ENCODE measurements at places on chromosomes 4 and X.

DNA sequence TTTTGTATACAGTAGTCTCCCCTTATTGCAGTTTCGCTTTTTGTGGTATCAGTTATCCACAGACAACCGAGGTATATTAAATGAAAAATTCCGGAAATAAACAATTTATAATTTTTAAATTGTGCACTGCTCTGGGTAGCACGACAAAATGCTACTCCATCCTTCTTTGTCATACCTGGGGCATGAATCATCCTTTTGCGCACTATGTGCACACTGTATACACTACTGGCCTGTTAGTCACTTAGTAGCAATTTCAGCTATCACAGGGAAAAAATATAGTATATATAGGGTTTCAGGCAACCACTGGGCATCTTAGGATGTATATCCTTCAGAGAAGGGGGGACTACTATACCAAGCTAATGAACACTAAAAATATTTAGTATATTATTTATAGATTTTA, 198.8 kb upstream of the FAT4 start:
- no peak for DNase-seq

- no peak for DNase-seq
Observed at GRCh38 chr4:127525608-127526007, 107.1 kb upstream of the INTU start.

DNA sequence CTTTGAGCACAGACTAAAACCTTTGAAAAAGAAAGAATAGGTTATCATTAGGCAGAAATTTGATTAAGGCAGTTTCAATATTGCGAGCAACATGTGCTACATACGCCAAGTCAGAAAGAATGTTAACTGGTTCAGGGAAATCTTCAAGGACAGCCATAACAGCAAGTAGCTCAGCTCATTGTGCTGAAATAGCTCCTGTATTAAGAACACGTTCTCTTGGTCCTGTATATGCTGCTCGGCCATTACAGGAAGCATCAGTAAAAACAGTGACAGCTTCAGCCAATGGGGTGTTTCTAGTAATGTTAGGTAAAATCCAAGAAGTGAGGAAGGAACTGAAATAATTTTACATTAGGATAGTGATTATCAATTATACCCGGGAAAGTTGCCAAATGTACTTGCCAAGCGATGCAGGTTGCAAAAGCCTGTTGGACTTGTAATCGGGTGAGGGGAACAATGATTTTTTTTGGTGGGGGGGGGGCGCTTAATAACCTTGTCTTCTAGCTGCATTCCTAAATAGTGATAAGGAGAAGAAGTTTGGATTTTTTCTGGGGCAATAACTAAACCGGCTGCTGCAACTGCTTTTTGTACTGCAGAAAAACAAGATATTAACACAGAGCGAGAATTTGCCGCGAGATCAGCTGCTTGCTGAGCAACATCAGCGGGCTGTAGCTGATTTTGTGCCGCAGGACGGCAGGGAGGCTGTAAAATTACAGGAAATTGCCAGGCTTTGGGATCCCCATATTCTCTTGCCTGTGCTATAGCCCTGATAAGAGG, 49.4 kb upstream of the RASSF6 start:
- no peak for DNase-seq

DNA sequence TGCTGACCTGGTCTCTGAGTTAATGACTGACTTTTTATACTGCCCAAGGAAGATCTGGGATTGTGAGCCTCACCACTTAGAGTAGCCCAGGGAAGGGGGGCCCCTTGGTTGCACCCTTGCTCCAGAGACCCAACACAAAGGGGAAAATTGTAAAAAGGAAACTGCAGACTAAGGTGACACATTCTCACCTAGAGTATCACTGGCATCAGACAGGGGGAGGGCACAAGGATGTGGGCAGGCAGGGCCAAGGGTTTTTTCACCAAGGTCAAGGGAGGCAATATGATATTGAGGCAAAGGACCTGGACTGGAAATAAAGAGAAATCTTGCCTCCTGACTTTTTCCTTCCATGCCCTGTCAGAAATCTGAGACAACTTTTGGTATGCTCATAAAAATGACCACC, 386.2 kb upstream of the FGF16 start:
- no peak for DNase-seq

- DNase-seq = no peak
Observed at GRCh38 chr4:113899271-113900070, 80.0 kb downstream of the ARSJ start.

GRCh38 chrX:10021461-10022272, 54.5 kb downstream of the CLDN34 start:
- DNase-seq = no peak

- no peak for DNase-seq
Observed at GRCh38 chr4:64713256-64713840, 304.1 kb upstream of the TECRL start.

- no peak for DNase-seq
Observed at GRCh38 chr4:185015108-185015507, 3.2 kb upstream of the HELT start.

DNA sequence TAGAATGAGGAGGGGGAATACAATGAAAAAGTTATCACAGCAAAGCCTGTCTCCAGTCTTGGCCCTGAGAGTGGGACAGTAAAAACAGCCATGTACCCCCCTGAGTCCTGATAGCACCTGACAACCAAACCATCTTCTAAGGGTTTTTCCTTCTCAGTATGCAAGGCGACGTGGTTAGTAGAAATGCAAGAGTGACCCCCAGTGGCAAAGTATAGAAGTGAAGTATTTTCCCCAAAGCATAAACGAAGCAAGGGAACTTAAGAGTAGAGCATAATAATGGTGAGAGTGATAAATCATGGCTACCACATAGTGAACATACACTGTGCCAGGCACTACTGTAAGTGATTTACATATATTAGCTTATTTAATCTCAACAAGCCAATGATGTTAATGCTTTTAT, 52.8 kb downstream of the FAM47C start:
- no peak for DNase-seq

DNA sequence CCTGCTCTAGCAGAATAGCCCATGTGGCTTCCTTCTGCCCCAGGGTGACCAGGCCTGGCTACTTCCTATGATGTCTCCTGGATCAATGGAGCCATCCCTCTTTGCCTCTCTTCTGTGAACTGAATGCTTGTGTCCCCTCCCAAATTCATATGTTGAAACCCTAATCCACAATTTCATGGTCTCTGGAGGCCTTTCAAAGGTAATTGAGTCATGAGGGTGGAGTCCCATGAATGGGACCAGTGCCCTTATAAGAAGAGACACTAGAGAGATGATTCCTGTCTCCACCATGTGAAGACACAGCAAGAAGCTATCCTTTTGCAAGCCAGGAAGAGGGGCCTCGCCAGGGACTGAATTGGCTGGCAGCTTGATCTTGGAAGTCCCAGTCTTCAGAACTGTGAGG, 18.4 kb downstream of the CCKAR start:
- DNase-seq = no peak

DNA sequence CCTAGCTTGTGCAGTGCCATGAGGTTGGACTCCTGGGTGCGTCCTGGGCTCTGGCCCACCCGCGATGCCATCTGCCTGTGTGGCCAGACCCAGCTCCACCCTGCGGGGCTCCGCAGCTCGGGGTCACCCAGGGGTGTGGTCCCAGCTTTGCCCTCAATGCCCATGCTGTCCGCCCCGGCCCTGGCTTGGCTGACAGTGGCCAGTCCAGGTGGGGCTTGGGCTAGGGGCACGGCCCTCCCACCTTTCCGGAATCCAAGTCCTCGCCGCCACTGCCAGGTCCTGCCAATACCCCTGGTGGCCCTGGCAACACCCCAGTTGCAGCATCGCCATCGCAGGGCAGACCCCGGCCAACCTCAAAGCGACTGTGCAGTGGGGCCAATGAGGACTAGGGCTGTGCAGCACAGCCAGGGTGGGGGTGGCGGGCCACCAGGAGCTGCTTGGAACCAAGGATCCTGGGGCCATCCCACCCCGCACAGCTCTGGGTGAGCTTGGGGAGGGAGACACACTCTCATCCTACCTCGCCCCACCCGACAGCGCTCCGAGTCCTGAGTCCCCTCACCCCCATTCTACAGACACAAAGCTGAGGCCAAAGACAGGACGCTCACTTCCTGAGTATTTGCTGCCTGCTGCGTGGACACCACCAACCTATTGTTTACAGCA, 80.9 kb downstream of the ZNF718 start:
- no peak for DNase-seq

- no peak for DNase-seq
Observed at GRCh38 chr4:1113311-1114009, at the start of gene RNF212. RNF212 (minus strand) TSS chr4:1113564; CDS start chr4:1113464, 100 bp downstream.

DNA sequence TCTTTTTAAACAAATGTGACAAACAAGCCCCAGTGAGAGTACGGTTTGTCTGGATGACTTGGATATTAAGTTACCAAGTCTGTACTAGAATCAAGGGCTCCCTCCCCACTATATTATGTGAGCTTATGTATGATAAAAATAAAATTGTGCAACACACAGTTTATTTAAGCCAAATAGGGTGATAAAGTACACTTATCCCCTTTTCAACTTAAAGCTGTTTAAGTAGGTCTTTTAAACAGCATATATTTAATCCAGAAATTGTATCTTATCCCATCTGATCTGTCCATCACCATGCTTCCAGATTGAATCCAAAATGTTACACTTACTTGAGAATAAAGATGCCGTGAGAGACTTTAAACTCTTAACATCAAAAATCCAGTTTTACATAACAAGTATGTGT, 2.0 kb upstream of the KLHL34 start:
- DNase-seq = no peak

- no peak for DNase-seq
Observed at GRCh38 chr4:140300271-140300970, 73.0 kb upstream of the SCOC start.

DNA sequence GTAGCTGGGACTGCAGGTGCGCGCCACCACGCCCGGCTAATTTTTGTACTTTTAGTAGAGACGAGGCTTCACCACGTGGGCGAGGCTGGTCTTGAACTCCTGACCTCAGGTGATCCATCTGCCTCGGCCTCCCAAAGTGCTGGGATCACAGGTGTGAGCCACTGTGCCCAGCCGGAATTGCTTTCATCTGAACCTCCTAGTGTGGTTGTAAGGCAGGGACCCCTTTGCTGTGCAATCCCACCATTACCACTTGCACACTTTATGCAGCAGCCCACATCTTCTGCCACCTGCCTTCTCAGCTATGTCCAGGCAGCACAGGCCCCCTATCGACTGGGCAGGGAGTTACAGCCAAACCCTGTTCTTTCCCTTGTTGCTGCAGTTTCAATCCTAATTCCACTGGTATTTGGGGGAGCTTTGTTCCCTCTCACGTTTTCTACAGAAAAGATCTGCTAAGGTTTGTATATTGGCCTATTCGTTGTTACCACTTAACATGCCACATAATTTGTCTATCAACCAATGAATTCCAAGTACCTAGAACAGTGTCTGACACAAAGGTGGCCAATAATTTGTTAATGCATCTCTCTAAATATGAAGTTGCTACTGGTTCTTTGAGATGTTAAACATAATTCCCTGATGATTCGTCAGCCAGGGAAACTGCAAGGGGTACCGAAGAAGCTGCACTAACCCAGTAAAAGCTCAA, 6.5 kb downstream of the RPL39 start:
- DNase-seq = no peak

GRCh38 chr4:85966373-85966772, 393.5 kb downstream of the MAPK10 start:
- DNase-seq = no peak

DNA sequence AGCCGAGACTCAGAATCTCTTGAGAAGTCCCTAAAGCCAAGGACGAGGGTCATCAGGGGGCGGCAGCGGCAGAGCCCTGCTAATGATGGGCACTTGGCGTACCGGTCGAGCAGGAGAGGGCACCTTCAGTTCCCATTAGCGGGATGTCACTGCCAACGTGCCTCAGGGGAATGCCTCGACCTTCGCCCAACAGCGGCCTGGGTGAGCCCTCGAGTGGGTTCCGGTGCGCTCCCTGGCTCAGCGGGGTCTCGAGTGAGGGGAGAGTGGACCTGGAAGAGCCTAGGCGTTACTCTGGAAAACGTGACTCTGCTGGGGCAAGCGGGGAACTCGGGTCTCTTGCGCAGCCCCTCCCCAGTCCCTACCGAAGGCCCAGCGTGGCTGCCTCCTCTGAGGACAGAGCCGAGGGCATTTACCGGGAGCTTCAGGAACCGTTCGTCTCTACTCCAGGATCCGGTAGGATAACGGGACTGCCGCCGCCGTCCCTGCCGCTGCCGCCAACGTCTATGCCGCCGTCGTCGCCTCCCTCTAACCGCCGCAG, 36.9 kb downstream of the PGRMC1 start:
- no peak for DNase-seq

DNA sequence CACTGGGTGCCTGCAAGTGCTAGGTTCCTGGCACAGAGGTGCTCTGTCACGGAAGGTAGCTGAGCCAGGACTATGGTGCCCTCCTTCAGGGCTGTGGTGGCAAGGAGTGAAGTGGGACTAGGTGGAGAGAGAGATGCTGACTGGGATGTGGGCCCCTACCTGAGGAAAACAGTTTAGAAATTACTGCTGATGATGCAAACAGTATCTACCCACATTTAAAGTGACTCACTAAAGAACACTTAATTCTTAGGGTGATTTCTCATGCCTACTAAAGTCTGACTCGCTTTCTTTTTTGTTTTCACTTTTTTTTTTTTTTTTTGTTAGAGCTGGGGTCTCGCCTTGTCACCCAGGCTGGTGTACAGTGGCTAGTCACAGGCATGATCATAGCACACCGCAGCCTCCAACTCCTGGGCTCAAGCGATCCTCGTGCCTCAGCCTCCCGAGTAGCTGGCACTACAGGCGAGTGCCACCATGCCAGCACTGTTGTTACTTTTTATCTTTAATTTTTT, 3.1 kb downstream of the ZNF185 start:
- DNase-seq = no peak

DNA sequence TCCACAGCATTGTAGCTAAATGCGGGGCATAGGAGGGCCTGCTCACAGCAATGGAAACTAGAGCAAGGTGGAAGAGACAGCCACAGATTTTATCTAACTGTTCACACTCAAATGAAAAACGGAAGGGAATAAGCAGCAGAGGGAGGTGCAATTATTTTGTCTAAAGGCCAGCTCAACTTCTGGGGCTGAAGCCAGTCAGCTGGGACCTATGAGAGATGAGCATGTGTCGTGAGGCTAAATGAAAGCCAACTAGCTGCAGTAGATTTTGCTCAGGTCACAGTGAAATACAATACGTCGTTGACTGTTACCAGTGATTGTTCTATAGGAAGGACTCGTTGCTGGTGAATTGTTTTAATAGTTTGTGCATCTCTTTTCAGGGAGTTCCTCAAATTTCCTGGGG, 26.4 kb upstream of the FGFBP2 start:
- DNase-seq = no peak

GRCh38 chr4:149793459-149793858, 22.2 kb downstream of the IQCM start:
- DNase-seq = no peak

GRCh38 chrX:4754878-4755604, 1041.6 kb upstream of the PRKX start:
- DNase-seq = no peak

- no peak for DNase-seq
Observed at GRCh38 chr4:4539481-4539880, 2.4 kb downstream of the STX18 start.

GRCh38 chrX:26653050-26653449, 437.1 kb downstream of the MAGEB5 start:
- DNase-seq = no peak

DNA sequence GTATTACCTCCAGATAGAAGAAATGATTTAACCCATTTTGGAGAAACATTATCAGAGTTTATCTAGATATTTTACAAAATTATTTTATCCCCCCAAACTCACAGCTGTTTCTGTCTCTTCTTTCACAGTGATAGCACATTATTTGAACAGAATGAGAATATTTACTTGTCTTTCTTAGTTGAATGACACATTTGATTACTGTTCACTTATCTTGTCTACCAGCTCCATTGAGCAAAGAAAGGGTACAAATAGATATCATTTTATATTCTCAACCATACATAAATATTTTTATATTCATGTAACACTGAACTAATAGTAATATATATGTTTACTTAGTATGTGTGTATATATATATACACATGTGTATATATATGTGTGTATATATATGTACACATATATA, 364.2 kb downstream of the GALNTL6 start:
- DNase-seq = no peak
